NCI-H1105 (cell line): ENCODE measurements at places on chromosomes 12 and 14.
A peak's percentile ranks its signal among the peaks of the same experiment; 100 is the strongest.

DNA sequence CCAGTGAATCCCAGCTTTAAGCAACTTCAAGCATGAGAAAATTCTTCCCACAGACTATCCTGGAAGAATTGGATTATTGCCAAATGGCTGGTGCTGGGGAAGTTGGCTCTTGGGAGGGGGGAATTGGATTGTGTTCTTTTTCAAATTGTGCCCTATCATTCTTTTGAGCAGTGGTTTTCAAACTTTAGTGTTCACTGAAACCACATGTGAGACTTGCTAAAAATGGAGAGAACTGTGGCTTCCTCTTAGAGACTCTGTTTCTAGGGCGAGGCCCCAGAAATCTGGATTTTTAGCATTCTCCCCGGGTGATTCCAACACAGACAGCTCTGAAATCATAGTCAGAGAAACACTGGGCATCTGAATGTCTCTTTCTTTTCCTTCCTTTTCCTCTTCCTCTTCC, 14.3 kb upstream of the OTUB2 start:
- peak; percentile 11 for DNase-seq

DNA sequence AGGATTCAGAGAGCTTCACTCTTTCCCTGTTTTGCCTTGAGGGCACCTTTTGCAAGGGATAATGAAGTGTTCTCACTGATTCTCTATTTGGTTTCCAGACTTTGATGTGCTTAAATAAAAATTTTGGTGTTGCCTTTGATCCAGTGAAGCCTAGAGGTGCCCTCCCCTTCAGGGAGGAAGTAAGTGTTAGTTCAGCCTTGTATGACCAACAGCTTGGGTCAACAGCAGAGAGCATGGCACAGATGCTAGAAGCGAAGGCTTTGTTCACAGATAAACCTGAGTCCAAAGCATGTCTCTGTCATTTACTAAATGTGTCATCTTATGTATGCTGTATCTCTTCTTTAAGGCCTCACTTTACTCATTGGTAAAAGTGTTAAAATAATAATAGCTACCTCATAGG, 52.8 kb upstream of the STXBP6 start:
- DNase-seq: no peak

DNA sequence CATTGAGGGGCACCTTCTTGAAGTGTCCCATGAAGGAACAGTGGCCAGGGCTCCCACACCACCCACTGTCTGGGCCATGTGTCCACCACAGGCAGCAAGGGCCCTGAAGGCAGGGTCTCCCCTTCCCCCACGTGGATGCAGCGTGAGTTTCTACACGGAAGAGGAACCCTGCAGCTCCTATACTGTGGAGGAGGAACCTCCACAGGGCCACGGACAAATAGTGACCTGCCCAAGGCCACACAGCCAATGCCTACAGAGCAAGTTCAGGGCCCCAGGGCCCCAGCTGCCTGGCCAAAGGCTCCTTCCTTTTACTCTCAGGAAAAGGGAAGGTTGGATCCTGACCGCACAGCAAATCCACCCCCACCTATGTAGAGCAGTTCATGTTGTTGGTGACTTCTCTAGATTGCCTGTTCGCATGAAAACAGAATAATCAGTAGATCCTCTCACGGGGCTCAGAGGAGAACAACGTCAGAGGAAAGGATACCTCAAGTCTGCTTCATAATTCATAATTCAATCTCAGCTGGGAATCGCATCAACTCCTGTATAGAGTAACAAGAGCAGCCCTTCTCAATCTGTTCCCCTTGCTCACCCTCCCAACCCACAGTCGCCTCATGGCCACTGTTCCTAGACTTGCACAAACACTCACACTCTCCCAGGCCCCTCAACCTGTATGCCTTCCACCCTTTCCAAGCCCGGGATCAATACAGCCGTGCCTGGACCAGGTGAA, 11.1 kb upstream of the KRT73 start:
- no peak for DNase-seq

- DNase-seq: no peak
These were observed 21.1 kb downstream of the TMED8 start for GRCh38 chr14:77355811-77356210.

- DNase-seq: no peak
These were observed 40.7 kb downstream of the STK38L start for GRCh38 chr12:27284751-27285150.

DNA sequence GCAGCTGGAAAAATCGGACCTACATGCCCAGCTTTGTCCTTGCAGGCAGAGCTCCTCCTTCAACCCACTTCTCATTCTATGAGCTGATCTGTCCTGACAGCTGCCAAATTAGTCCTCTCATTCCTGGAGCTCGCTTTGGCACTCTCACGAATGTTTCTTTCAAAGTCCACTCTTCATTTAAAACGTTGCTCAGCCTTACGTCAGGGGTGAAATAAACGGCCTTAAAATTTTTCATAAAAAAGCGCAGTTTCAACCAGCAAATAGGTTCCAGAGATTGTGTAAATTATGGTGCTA, 120.9 kb upstream of the HIF1A start:
- DNase-seq: no peak

DNA sequence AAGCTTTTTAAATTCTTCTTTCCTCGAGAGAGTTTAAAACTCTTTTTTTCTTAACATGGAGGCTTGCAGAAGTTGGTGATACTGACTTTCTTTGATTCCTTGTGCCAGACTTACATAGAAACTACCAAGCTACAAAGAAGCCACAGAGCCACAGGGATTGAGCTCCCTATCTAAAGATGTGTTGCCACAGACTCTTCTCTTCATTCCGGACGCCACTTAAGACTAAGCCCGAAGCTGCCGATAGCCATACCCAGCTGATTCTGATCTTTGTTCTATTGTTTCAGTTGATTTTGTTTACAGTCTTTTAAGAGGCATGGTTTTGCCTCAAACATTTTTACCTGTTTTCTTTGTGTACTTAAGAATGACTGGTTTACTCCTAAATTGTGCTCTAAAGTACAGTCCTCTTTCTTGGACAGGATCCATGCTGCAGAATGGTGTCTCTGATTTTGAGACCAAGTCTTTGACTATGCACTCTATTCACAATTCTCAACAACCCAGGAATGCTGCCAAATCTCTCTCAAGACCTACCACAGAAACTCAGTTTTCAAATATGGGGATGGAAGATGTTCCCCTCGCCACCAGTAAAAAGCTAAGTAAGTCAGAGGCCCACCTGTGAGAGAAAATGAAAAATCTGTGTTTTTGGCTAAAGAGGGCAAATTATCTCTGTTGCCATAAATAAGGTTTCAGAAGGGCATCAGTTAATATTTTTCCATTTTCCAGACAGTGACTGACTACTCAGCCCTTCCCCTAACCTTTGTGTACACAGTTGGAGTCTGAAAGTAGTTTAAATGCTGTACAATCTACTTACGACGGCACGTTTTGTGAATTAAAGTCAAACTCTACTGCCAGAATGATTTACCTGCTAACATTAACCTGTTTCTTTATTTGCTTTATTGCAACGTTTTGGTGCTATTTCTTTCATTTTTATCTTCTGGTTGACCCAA, 42.1 kb upstream of the KCNH3 start:
- DNase-seq: no peak

DNA sequence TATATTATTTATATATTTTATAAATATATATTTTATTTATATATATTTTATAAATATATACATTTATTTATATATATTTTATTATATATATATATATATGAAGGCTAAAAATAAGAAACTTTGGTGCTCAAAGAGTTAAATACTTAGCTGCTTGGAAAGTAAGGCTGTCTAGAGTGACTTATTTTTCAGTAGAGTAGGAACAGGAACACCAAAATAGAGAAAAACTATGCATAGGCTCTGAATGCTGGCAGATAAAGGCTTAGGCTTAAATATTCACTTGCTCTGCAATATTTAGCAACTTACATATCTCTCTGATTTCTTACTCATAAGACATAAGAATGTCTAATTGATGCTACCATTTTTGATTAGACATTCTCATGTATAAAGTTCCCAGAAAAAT, 991.2 kb downstream of the VRK1 start:
- DNase-seq: no peak

DNA sequence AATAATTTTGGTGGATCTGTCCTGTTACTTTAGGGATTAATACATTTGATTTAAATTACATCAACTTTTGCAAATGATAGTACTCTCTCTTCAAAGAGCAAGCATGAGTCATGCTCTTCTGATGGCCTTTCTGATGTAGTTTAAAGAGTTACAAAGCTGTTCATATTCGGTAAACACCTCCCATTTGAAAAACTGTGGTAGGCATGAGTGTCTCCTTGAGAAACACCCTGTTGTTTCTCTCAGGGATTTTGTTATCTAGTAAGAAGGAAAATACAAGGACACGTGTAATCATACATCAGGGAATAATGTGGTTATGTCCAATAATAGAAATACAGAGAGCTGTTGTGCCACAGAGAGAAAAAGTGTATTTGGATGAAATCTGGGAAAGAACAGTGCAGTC, 53.3 kb upstream of the E2F7 start:
- no peak for DNase-seq

DNA sequence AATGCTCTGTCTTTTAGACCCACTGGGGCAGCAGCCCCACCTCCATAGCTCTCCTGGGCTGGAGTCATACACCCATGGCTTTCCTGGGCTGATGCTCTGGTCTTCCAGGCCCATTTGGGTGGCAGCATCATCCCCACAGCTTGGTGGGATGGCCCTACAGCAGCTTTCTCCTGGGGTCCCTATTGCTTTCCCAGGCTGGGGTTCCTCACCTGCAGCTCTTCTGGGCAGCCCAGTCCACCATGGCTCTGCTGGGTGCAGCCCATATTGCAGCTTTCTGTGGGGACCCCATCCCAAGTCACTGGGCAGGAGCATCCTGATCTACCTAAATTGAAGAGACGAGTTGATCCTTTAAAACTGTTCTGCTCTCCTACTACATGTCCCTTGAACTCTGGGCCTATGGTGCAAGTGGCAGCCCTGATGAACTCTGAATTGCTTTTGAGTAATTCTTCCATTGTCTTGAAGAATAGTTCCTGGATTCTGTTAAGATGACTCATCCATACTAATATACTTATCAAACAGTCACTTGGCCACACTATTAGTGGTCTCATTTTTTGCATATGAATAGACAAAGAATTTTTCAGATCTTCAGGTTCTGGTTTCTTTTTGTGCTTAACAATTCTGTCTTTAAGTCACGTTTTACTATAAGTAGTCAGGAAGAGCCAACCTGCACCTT, 390.1 kb downstream of the DPF3 start:
- no peak for DNase-seq

DNA sequence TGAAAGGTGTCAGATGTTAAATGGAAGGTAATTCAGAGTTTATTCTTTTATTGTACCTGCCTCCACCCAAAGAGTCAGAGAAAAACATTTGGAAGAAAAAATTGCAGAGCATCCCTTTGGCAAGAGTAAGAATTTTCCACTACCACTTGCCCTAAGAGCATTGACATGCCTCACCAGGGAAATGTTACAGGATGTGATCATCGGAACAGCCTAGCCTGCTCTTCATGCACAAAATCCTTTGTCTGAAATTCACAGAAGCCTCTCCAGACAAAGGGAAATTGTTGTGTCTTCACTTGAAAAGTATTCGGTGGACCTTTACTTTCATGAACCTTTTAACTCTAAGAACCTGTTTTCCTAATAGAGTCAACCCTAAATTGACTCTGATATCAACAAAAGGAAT, 36.9 kb downstream of the ATP2A2 start:
- DNase-seq: no peak

- peak; percentile 62 for DNase-seq
These were observed 204.4 kb upstream of the NUDT4 start for GRCh38 chr12:93173178-93173957.

DNA sequence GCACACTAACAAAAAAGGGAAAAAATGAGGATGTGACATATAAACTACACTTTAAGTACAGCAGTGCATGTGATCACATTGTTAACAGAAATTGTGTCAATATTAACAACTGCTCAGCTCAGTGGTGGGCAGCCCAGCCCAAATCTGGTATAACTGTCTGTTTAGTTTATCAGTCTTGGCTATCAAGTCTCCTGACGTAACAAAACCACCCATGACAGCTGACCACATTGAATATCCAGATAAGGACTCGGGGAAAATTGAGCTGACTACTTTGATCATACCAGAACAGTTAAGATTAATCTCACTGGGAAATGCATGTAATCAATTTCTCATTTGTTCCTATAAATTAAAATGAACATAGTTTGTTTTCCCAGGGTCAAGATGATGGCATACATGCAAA, 396.6 kb downstream of the SNAPC1 start:
- no peak for DNase-seq

DNA sequence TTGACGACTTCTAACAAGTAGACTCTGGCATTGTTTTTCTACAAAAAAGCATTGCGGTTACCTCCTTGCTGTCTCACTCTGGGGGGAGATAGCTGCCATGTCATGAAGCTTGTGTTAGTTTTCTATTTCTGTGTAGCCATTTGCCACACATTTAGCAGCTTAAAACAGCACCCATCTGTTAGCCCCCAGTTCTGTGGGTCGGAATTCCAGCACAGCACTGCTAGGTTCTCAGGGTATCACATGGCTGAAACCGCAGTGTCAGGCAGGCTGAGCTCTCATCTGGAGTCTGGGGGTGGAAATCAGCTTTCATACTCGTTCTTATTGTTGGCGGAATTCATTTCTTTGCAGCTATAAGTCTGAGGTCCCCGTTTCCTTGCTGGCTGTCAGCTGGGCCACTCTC, 19.9 kb upstream of the STXBP6 start:
- no peak for DNase-seq

DNA sequence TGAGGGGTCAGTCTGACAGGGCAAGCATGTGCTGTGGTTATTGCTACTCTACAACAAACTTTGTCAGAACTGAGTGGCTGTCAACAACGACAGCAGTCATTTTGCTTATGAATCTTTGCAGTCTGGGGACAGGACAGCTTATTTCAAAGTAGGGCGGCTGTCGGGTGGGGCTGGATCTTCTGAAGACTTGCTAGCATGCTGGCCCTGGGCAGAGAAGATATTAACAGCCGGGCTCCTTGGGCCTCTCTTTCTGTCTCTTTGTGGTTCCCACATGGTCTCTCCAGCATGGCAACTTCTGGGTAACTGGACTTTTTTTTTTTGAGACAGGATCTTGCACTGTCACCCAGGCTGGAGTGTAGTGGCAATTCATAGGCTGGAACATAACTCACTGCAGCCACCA, 33.9 kb upstream of the ALDH2 start:
- no peak for DNase-seq

GRCh38 chr14:37709419-37710195, 114.2 kb downstream of the TTC6 start:
- DNase-seq: peak; percentile 8

- DNase-seq: peak; percentile 6
These were observed 16.9 kb downstream of the MMP17 start for GRCh38 chr12:131845121-131845520.

GRCh38 chr12:19530637-19531023, 91.3 kb downstream of the AEBP2 start:
- no peak for DNase-seq

GRCh38 chr12:108423486-108423885, 84.4 kb upstream of the CMKLR1 start:
- no peak for DNase-seq
